ENCODE measurements at places on chromosomes 12 and 14. TPM values are rescaled to one million over a fixed set of nuclear protein-coding genes. Genes with fewer than 3 reads are reported as not detected.

DNA sequence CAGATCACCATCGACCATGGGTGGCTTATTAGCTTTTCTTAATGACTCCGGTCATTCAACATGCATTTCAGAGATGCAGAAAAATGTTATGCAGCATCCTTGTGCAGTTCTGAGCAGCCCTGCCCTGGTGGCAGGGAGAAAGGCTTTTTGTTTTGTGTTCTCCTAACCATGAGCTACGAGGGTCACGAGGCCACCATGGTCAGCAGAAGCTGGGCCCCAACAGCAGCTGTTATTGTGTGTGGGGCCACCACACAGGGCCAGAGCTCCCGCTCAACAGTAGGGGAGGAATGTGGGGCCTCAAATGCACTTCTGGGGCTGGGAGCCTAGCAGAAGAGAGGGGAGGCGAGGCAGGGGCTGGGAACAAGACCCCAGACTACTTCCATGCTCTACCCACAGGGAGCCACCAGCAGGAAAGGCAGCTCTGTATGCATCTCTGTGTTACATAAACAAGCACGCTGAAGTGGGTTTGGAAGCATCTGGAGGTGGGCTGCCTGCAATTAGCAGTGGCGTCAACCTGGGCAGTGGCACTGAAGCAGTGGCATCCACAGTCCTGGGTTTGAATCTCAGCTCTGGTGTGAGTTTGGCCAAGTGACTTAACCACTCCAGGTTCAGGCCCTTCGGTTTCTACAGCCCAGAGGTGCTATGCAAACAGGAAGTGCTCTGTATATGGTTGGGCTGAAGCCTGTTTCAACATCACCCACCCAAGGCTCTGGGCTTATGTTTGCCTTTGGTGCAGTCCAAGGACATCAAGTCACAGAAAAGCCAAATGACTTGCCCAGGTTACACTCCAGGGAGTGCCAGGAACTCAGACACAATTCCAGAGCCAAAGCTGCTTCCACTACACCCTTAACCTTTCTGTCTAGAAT lies 16.3 kb downstream of the GLTP start:
- DNase-seq, result peak; percentile 39

DNA sequence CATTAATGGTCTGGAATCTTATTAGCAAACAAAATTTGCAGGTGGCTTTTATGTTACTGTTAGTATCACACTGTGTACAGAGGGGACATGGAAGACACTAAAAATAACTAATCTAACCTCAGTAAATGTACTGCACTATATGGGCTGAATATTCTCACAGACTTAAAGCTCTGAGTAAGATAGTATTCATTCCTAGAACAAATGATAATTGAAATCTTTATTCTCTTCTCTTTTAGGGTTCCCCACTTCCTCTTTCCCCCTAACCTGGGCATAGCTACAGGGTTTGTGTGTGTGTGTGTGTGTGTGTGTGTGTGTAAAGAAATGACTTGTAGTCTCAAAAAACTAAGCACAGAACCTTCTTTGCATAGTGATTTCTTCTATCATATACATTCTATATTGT lies 21.4 kb upstream of the HECTD1 start:
- DNase-seq, result no peak

- no peak for DNase-seq
These were observed 1.7 kb downstream of the CDKN1B start for GRCh38 chr12:12718853-12719252.

Gene SYNE3
- total RNA-seq, result 22.0 TPM

DNA sequence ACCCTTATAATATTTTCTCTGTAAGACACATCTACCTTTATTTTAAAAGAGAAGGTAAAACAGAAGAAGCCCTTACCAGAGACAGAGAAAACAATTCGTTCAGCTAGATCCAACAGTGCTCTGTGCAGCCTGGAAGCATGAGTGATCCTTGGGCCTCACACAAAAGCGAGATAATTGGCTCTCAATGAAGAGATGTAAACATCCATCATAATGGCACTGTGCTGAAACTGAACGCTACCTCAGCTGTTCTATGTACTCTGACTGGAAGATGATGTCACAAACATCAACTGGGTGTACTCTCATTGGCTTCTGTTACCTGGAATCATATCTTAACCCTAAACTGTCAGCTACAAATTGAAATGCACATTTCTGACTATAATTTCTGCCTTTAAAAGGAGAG lies at the start of gene MGAT4C:
Gene MGAT4C, minus strand, starts transcription at position 229 of the 400 bp plus-strand sequence.
- DNase-seq, result no peak

DNA sequence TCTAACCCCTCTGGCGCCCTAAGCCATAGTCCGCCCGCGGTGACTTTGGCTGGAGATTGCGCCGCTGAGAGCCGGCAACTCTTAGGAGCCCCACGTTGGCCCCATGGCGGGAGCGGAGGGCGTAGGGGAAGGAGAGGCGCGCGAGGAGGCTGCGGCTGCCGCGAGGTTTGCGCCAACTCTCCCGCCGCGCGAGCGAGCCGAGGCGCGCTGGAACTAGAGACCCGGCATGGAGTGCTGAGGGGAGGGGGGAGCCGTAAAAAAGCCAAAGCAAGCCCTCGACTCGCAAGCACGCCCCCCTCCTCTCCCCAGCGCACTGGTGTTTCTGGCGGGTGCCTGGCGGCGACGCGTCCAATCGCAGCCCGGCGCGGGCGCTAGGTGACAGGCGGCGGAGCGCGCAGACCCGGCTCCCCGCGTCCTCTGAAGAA lies at the start of gene SYT10:
Gene SYT10, minus strand, starts transcription at position 233 of the 425 bp plus-strand sequence. CDS start 297 bp downstream, outside the sequence.
- DNase-seq, result no peak

DNA sequence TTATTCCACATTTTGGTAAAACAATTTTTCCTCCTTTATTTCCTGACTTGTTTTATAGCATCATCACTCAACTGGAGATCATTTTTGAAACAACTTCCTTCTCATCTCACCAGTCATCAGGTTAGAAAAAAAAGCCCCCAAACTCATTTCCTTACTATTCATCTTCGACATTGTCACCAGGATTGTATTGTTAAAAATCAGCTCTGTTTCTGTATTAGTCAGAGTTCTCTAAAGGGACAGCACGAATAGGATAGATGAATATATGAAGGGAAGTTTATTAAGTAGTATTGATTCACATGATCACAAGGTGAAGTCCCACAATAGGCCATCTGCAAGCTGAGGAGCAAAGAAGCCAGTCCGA lies 392.6 kb downstream of the FUT8 start:
- DNase-seq, result no peak

GRCh38 chr14:90287791-90288190 lies 31.4 kb downstream of the PSMC1 start:
- no peak for DNase-seq

Gene TRPV4
- 2.0 TPM for total RNA-seq

GRCh38 chr12:24796876-24797275 lies 152.0 kb downstream of the BCAT1 start:
- no peak for DNase-seq

Gene CLEC14A
- total RNA-seq, result 24.8 TPM

Gene CFAP251
- total RNA-seq, result 4.8 TPM

Gene IAPP
- total RNA-seq, result not detected

Gene TTC7B
- total RNA-seq, result 22.0 TPM

DNA sequence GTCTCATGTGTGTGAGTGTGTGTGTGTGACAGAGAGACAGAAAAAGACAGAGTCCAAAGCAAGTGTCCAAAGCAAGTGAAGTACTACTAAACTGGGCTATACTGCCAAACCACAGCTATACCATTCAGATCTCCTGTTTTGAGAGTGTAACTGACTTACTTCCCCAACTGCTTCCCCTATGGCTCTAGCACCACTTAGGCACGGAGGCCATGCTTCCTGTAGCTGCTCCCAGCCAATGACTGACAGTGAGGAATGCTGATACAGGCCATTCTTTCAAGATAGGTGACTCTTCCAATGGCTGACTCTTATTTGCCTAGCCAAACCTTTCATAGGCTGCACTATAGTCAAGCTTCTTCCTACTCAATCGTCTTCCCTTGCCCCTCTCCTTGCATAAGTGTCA lies 393.2 kb downstream of the BCAT1 start:
- DNase-seq, result no peak

Gene XPOT
- 52.7 TPM for total RNA-seq

Gene PCED1B
- 1.6 TPM for total RNA-seq

DNA sequence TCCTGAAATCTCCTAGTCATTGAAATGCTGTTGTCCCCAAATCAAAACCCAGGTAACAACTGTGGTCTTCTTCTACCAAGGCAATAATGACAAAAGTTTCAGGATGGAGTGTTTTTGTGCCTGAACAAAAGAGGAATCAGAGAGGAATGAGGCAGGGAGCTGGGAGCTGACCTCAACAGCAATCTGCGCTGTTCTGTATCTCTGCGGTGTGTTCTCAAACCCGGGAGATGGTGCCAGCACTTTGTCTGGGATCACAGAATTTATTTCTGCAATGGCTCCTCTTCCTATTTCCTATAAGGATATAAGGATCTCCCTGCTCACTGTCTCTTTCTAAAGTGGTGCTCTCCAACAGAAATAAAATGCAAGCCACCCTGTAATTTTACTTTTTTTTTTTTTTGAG lies 449 bp upstream of the GLT8D2 start:
- DNase-seq, result no peak

Gene LMNTD1
- total RNA-seq, result not detected

Gene BDKRB1
- not detected for total RNA-seq

Gene C12orf60
- total RNA-seq, result 1.6 TPM

Gene P2RX7
- 3.8 TPM for total RNA-seq

Gene REC8
- 6.6 TPM for total RNA-seq

DNA sequence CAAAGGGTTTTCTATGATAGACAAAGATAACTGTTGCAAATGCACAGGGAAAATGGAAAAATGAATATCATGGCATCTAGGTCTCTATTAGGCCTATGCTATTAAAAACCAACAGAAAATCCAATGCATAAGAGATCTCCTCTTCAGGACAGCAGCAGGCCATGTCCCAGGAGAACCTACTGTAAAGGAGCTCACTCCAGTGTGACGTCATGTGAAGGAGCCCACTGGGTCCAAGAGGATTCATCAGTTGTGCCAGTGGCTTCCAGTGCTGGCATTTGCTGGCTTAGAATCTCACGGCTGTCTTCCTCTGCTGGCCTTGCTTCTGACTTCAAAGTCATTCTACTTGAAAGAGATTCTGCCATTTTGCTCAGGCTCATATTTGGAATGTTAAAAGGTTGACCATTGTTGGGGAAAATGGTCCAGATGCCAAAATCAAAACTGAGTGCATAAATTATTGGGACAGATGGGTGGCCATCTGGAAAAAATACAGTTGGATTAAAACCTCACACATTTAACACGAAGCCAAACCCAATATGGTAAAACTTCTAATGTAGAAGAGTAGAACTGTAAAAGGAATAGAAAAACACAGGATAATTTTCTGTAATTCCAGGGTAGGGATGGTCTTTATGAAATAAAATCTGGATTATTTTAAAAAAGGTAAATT lies 75.4 kb upstream of the ARID2 start:
- DNase-seq, result no peak

GRCh38 chr14:63737582-63738006 lies 9.7 kb upstream of the SGPP1 start:
- DNase-seq, result no peak

Gene GPN3
- total RNA-seq, result 21.0 TPM

GRCh38 chr12:67633708-67634107 lies 14.8 kb upstream of the DYRK2 start:
- no peak for DNase-seq

- no peak for DNase-seq
These were observed 5.5 kb downstream of the TMEM52B start for GRCh38 chr12:10184261-10184843.

Gene CCDC175
- total RNA-seq, result not detected

DNA sequence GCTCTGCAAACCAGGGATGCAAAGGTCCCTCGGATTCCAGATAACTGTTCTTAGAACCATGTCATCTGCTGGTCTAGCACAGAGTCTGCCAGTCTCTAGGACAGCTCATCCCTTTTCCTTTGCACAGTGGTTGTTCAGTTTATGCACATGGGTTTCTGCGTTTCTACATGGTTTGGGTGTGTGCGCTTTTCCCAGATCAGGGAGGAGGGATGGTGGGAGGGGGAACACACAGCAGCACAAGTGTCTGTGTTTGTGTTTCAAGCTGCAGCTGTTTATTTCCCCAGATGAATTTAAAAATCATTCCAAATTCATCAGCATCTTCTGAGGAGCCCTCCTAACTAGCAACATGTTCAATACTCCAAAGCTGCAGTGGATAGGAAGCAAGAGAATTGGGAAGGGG lies 45.4 kb downstream of the ANO2 start:
- DNase-seq, result no peak

Gene LYZ
- 99.9 TPM for total RNA-seq

- no peak for DNase-seq
These were observed 22.3 kb downstream of the MSRB3 start for GRCh38 chr12:65300679-65301349.

Gene CHURC1
- 102 TPM for total RNA-seq

GRCh38 chr14:43418324-43418723 lies 1088.8 kb downstream of the FSCB start:
- DNase-seq, result no peak

- DNase-seq, result no peak
These were observed 1.5 kb downstream of the PRR4 start for GRCh38 chr12:10847744-10848143.

- peak; percentile 66 for DNase-seq
These were observed 2.6 kb upstream of the SOCS2 start for GRCh38 chr12:93569656-93570551.

Gene FAM186B
- 0.98 TPM for total RNA-seq

- DNase-seq, result no peak
These were observed 46.9 kb upstream of the RGS6 start for GRCh38 chr14:71885301-71885700.

Gene CLEC2D
- total RNA-seq, result 10.9 TPM

GRCh38 chr12:113298861-113299545 lies 35.9 kb downstream of the SLC8B1 start:
- peak; percentile 49 for DNase-seq

GRCh38 chr12:11716794-11717518 lies 67.5 kb downstream of the ETV6 start:
- no peak for DNase-seq

- no peak for DNase-seq
These were observed 666.5 kb downstream of the FLRT2 start for GRCh38 chr14:86196471-86196870.

Gene GPR84
- total RNA-seq, result not detected

DNA sequence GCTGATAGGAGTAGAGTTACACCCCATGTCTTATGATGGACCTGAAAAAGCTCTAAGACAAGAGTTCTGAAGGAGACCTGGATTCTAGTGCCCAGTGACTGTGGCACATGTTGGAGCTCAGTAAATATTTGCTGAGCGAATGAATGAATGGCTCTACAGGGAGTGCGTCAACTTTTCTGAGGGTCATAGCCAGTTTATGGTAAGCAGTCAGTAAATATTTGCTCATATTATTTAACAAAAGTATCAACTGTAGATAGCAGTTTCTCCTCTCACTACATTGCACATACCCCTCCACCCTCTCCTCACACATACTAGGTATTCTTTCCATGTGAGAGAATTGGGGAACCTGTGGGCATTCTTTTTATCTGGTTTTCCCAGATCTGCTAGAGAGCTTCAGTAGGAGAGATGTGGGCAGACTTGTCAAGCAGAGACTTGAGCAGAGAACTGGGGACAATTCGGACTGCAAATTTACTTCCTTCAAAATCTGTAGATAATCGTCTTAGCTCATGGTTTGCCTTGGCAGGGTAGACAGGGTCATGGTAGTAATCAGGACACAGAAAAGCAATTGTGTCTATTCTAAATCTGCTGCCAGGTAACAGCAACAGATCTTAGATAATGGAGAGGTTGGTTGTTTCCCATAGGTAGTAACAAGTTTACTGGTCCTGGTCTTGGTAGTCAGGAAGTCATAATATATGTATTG lies 5.7 kb downstream of the SLC4A8 start:
- no peak for DNase-seq
